ENCODE measurements at places on chromosomes 11 and 22.

GRCh38 chr11:76674517-76675400 is 4.2 kb upstream of the LRRC32 start:
- no peak for DNase-seq

GRCh38 chr22:16925407-16925966 is 82.5 kb downstream of the GAB4 start:
- no peak for DNase-seq

GRCh38 chr11:111513240-111513605 is 1.0 kb upstream of the BTG4 start:
- DNase-seq, result no peak

- DNase-seq, result peak; percentile 7
These were observed 5.7 kb downstream of the PANX2 start for GRCh38 chr22:50175921-50176849.

GRCh38 chr11:64876835-64877341 is 1.5 kb downstream of the EHD1 start:
- DNase-seq, result no peak

GRCh38 chr11:113419454-113420003 is 31.9 kb downstream of the ANKK1 start:
- DNase-seq, result no peak

DNA sequence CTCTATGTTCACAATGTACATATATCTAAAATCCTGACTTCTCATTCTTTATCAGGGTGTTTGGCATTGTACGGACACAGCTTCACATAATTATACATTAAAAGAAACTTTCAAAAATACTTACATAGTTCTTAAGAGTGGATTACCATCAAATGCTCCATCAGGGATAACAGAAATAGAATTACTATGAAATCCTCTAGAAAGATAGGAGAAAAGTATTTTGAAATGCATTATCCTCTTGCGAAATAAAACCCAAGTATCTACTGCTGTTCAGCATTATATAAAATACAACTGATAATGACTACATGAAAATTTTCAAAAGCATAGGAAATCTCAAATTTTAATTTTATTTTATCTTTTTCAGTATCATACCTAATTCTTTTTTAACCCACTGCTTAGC is 17.8 kb upstream of the CCDC34 start:
- DNase-seq, result no peak

- DNase-seq, result no peak
These were observed 50.0 kb downstream of the BID start for GRCh38 chr22:17724241-17724640.

DNA sequence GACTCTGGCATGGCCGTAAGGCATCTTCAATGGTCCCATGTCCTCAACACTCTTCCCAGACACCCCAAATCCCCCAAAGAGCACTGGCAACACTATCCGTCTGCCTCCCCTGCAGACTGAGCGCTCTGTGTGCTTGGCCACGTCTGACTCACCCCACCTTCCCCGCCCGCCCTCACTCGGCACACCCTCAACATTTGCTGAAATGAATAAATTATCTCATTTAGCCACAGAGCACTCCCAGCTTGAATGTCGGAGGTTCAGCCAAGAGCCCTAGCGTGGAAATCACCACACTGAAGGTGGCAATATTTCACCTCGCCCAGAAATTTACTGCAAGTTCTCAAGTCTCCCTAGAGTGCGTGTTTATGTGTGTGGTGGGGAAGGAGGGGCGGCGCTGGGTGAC is 46.6 kb upstream of the TCF20 start:
- peak; percentile 75 for DNase-seq

DNA sequence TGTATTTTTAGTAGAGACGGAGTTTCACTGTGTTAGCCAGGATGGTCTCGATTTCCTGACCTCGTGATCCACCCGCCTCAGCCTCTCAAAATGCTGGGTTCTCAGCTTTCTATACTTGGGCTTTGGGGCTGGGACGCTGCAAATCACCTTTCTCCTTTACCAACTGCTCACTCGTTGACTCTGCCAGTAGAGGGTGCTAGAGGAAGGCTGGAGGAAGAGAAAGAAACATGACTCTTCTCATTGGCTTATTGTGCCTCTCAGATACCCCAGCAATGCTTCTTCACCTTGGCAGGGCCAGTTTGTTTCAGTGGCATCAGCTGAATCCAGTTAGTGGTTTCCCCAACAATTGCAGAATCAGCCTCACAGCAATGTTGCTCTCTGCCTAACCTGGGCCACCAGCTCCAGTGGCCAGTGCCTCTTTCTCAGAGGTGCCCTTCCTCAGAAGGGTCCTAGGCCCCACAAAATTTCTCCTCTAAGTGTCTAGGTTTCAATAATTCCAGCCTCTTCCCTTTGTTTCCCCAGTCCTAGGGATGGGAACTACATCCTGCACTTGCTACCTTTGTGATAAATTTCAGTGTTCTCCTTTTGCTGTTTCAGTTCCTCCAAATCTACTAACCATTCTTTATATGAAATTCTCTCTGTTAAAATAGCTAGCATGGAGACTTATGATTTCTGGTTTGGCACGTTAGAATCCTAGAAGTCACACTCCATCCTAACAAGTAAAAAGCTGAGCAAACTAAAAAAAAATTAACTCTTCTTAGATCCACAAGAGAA is 71.5 kb upstream of the VSTM5 start:
- peak; percentile 49 for DNase-seq
